Anterior cingulate cortex (tissue), 58 donors: ENCODE measurements at places on chromosomes 11 and 22.

DNA sequence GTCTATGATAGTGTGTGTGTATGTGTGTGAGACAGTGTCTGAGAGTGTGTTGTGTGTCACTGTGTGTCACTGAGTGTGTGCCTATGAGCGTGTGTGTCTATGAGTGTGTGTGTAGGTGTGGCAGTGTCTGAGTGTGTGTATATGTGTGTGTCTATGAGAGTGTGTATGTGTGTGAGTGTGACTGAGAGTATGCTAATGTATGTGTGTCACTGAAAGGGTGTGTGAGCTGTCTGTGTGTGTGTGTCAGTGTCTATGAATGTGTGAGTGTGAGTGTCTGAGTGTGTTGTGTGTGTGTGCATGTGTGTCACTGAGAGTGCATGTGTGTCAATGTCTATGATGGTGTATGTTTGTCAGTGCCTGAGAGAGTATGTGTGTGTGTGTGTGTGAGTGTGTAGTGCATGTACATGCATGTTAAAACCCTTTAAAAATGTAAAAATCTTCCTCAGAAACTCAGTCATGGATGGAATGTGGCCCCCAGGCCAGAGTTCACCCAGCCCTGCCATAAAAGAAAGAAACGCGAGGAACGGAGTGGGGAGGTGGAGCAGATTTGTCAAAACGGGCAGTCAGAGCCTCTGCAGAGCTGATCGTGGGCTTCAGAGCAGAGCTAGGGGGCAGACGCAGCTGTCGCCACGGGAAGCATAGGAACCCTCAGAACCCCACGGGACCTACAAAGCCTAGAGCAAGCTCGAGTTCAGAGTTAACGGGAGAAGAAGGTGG lies 218.8 kb downstream of the CTTN start:
- DNase-seq, result no peak

- DNase-seq, result no peak
These were observed 74.6 kb upstream of the KCNQ1OT1 start for GRCh38 chr11:2774173-2775082.

DNA sequence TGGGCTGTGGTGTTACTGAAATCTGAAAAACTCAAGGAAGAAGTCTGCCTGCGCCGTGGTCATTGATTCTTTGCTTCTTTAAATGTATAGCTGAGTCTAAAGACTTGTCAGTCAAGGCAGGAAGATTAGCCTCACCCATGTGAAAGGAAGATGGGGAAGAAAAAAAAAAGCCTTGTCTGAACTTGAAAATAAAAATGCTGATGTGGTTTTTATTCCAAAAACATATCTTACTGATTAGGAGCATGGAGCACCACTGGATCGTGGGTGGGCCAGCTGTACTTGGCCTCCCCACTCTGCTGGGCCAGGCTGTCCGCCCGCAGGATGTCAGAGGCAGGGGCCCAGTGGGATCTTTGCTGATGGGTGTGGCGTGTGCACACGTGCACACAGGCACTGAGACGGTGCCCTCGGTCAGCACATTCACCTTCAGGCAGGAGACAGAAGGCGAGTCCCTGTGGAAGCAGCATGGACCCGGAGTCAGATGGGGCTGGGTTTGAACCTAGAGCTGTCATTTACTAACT lies 111.9 kb downstream of the WNT7B start:
- DNase-seq, result no peak

GRCh38 chr11:61538636-61538961 lies 30.1 kb downstream of the LRRC10B start:
- no peak for DNase-seq

DNA sequence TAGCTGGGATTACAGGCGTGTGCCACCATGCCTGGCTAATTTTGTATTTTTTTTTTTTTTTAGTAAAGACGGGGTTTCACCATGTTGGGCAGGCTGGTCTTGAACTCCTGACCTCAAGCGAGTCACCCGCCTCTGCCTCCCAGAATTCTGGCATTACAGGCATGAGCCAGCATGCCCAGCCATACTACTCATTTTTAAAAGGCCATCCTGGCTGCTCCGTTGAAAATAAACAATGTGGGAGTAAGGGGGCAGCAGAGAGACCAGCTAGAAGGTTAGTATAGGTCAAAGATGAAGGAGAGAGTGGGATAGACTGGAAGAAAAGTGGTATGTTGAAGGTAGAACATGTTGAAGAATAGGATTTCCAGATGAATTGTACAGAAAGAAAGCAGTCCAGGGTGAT lies 17.6 kb upstream of the LIN7C start:
- no peak for DNase-seq

DNA sequence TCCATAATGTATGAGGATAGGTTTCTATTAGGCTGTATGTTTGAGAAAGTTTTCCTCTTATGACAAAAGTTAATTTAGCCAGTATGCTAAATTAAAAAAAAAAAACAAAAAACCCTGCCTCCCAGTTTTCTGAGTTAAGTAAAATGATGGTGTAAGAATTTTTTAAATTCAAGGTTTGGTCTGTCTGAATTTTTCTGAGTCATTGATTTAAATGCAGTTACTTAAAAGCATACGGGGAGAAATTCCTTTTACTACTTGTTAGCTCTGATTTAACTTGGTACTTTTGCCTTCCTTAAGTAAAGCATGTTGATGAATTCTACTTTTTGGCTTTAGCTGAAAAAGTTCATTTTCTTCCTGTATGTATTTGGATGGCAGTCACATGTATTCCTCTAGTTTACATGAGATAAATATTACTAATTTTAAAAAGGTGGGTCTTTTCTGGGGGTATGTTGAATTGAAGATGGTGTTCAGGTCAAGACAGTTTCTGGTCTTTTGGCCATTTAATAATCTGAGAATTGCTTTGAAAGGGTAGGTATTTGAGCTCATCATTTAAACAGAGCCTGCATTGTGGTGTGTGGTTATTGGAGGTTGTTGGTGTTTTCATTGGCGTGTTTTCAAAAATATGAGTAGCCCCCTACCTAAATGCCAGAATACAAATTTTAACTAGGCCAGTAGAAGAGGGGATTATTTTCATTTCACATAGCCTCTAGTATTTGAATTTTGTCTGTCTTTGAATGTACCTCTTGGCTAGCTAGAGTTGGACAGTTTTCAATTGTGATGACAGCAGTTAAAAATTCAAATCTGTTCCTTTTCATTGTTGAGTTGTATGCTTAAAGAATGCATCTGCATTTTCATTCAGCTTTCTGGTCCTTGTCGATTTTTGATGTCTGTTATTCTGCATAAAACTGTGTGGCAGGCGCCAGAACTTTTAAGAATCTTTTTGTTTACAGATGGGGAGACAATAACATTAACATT lies 64.7 kb downstream of the MTMR3 start:
- no peak for DNase-seq
